Muscle of back (tissue), 13 donors: ENCODE measurements at places on chromosomes 16 and 17.

- DNase-seq = no peak
Observed at GRCh38 chr17:75228305-75228704, 22.8 kb downstream of the NUP85 start.

DNA sequence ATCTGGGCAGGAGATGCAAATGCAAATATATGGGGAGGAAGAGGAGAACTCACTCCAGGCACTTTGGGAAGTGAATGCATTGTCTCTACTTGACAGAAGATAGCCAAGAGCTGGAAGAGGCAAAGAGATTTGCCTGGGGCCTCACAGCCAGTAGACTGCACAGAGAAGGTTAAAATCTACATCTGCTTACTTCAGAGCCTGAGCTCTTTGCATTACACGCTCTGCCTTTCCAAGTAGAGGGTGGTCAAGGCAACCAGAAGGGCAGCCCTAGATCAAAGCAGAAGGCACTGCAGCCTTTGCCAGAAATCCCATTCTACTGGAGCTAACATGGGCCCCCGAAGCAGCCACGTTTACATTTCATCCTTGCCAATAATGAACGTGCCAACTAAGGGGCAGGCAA lies 407.2 kb upstream of the CCL2 start:
- no peak for DNase-seq

DNA sequence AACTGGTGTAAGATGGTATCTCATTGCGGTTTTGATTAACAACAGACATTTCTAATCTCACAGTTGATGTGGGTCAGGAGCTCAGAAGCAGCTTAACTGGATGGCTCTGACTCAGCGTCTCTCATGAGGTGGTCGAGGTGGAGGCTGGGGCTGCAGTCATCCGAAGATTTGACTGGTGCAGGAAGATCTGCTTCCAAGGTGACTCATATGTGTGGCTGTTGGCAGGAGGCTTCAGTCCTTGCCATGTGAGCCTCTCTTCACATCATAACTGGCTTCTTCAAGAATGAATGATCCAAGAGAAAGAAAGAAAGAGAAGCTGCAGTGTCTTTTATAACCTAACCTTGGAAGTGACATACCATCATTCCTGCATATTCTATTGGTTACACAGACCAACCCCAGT lies 376.1 kb downstream of the SEC14L1 start:
- DNase-seq = peak; percentile 67

GRCh38 chr16:12547608-12547922 lies 256.1 kb downstream of the CPPED1 start:
- DNase-seq = no peak

GRCh38 chr17:2853283-2854142 lies 57.3 kb downstream of the RAP1GAP2 start:
- no peak for DNase-seq

DNA sequence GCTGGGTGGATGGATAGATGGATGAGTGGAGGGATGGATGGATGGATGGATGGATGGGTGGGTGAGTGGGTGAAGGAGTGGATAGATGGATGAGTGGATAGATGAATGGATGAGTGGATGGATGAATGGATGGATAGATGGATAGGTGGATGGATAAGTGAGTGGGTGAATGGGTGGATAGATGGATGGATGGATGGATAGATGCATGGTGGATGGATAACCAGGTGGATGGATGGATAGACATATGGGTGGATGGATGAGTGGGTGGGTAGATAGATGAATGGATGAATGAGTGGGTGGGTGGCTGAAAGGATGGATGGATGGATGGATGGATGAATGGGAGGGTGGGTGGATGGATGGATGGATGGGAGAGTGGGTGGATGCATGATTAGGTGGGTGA lies 51.0 kb upstream of the ZC3H18 start:
- no peak for DNase-seq

DNA sequence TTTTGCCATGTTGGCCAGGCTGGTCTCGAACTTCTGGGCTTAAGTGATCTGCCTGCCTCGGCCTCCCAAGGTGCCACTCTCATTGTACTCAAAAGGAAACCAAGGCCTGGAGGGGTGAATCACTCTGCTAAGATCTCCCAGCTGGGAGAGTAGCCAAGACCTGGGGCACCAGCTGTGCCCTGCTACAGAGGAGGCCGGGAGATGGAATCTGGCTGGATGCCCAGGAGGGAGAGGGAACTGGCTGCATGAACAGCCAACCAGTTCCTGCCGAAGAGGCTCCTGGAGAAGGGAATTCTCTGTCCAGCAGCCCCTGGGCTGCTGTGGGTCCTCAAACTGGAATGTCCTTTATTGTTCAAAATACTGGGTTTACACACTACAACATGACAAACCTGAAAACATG lies 238.7 kb upstream of the CIBAR2 start:
- peak; percentile 85 for DNase-seq

DNA sequence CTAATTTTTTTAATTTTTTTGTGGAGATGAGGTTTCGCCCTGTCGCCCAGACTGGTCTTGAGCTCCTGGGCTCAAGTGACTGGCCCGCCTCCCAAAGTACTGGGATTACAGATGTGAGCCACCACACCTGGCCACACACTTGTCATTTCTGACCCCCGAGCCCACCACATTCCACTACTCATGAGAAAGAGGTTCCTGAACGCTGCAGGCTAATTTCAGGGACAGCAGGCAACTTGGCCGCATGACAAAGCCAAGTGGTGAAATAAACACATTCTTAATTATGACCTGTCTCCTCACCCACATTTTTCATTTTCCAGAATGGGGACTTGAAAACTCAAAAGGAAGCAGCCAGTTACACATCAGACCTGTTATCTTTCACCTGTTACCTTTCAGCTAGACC lies 114.5 kb downstream of the ABCC6 start:
- DNase-seq = no peak

DNA sequence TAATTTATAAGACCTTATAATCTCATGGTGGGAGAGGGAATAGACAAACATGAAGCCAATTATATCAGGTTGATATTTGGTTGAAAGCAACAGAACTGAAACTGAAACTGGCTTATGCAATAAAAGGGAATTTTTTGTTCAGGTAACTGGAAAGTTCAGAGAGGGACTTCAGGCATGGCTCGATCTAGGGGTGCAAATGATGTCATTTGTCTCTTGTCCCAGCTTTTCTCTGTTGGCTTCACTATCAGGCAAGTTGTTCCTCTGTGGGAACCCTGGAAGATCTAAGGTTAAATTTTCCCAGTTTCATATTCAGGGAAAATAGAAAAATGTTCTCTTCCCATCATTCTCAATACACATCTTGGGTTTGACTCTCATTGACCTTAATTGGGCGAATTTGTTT lies 59.8 kb downstream of the OTOA start:
- DNase-seq = no peak

DNA sequence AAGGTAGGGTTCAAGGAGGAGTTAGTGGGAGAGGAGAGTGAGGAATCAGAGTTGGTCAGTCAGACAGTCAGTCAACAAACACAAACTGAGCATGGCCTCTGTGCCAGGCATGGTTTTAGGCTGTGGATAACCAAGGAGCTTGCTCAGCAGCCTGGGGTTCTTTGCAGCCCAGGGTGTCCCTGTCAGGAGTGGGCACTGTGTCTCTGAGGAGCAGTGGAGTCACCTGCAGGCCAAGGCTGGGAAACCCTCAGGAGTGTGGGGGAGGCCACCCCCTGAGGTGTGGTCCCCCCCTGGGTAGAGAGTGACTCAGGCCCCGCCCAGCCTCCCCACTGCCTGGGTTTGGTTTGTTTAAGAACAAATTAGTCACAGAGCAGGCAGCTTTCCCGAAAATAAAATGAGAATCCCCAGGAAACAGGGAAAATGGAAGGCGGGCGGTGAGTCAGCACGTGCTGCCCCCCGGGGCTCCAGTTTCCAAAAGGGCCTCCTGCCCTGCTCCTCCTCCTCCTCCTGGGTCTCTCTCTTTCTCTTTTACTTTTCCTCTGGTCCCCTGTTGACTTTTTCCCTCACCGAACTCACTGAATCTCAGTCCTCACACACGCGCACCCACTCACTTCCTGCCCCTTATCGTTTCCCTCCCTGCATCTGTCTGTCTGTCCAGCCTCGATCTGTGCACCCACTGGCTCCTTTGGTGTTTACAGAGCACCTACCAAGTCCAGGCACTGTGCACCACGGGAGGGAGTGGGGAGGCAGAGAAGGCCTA lies 44.3 kb downstream of the SOCS3 start:
- DNase-seq = peak; percentile 86

- no peak for DNase-seq
Observed at GRCh38 chr17:69714669-69715068, 300.2 kb downstream of the MAP2K6 start.

DNA sequence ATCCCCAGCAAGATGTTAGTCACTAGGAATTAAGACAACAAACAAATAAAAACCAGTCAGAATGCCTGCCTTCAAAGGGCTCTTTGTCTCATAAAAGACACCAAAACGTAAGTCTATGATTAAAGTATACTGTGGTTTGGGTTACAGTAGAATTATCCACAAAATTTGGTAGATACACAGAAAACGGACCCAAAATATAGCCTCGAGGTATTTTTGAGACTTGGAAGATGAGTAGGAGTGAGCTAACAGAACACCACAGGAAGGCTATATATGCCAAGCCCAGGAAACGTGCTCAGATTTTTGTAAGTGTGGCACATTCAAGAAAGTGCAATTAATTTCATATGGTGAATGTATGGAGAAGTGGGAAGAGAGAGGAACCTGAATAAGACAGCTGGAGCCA lies 831.4 kb downstream of the CDH11 start:
- no peak for DNase-seq

DNA sequence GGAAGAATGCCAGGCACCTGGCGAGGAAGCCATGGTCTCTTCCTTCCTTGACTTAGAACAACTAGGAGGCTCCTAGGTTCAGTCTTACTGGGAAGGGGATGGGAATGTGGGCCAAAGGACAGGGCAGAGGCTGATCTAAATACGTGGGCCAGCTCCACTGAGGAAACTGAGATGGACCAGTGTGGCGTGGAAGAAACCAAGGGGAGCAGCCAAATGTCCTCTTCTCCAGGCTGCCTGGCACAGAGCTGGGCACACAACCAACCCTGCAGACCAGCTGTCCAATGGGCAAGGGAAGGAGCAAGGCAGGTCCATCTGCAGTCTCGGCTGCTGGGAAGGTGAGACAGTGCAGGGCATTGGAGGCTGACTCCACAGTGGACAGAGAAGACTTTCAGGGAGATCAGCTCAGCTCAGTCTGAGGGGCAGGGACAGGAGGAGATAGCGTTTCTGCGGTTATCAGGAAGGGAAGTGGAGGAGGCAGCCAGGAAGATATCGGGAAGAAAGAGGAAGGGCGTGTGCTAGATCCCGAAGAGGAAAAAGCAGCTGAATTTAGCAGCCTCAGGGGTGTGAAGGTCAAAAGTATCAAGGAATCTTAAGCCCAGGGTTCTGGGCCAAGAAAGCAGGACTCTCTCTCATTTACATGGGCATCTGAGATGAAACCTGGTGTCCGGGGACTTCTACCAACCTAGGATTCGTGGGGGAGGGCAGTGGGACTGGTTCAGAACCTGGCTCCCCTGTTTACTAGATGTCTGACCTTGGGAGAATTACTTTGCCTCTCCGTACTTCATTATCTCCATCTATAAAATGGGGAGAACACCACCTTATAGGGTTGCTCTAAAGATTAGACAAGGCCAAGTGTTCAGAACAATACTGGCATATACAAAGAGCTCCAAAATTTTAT lies 1.8 kb downstream of the KIFC3 start:
- no peak for DNase-seq

DNA sequence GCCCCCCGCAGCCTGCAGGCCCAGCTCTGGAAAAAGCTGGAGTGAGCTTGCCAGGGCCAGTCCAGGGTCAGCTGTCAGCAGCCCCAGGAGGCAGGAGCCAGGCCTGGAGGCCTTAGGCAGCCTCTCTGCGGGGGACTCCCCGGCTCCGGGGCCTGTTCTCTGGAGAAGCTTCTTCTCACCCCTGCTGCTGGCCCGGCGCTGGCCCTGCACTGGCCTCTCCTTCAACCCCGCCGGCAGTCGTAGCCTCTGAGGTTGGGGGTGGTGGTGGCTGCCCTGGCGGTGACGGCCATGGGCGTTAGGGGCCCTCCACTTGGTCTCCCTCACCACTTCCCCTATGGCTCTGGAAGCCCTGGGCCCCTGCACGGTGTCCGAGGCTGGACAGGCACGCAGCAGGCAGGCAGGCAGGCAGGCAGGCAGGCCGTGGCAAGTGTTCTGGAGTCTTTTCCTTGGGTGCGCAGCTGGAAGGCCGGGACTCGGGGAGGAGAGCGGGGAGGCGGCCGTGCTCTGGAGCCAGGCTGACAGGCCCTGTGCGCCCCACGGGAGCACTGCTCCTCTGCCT lies 2.1 kb downstream of the FOXF1 start:
- no peak for DNase-seq

- no peak for DNase-seq
Observed at GRCh38 chr16:4318451-4318910, 2.6 kb downstream of the GLIS2 start.

DNA sequence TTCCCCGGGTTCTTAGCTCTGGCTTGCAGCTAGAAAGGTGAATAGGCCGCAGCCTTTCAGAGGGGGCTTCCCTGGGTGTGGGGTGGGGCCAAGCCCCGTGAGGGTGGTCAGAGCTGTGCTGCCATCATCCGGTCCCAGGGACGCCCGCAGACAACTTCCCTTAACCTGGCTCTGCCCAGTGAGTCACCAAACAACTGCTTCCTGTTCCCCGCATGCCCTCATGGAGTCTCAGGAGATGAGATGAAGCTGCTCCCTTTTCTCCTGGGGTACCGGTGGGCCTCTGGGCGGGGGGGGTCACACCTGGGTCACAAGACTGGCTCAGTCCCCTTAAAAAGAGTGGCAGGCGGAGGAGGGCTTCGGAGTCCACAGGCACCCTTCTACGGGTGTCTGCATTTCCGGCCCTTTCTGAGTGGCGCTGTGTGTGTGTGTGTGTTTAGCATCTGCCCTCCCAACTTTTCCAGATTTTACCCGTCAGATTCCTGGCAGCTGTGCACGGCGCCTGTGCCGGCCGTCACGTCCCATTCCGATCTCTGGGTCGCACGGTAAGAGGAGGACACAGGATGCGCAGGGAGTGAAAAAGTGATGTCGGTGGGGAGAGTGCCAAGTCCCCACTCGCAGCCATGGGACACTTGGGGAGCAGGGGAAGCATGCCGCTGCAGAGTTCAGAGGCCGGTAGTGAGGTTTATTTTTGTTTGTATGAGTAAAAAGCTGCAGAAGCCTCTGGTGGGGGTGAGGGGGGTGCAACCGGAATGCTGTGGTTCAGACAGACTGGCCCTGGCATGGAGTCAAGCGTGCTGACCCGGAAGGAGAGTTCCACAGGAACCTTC lies 16.8 kb downstream of the HIC1 start:
- no peak for DNase-seq

- DNase-seq = no peak
Observed at GRCh38 chr16:74465281-74465680, 44.0 kb upstream of the CLEC18B start.

DNA sequence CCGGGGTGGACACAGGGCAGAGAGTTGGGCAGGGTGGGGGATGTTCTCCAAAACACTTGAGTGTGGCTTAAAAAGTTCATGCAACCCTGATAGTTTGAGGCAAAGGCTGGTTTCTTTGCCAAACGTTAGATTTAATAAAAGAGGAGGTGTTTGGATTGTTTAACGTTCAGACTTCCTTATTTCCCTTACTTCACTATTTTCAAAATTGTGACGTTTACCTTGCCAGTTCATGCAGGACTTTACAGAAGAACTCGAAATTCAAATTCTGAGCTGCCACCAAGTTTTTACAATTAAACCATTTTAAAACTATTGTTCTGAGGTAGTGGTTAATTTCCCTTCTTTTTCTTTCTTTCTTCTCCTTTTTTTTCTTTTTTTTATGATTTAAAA lies 5.5 kb downstream of the SEC14L1 start:
- DNase-seq = no peak
